ENCODE measurements at places on chromosomes 4 and X.
A peak's percentile ranks its signal among the peaks of the same experiment; 100 is the strongest.

DNA sequence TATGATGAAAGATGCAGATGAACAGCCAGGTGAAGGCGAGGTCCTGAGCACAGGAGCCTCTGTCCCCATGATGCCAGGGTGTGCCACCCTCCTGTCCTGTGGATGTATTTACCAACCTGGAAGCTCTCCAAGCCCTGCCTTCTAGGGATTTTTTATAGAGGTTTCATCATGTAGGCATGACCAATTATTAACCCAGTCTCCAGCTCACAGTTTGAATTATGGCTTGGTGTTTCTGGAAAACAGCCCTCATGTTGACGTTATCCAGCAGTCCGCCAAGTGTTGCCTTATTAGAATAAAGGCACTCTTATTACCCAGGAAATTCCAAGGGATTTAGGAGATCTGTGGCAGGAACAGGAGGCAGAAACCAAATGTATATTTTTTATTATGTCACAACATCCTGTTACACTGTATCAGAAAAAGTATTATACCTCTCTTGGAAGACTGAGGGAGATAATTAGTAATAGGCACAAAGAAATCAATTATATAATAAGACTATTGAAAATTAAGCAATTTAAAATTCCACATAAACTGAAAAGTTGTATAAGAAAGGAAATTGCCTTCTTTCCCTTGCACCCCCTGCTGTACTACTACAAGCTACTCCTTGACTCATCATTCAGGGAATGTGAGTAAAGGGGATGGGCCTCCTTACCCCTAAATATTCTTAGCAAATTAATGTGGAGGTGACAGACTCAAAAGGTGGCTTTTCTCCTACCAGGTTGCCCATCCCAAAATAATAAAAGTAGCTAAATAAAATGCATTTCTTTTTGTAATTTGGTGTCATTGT, 129.6 kb downstream of the ZNF330 start:
- DNase-seq: no peak

GRCh38 chr4:152780267-152780778, 569 bp downstream of the ARFIP1 start:
- peak; percentile 59 for DNase-seq

GRCh38 chrX:49042581-49043219, 457 bp downstream of the TFE3 start:
- DNase-seq: no peak

- no peak for DNase-seq
Observed at GRCh38 chrX:23884427-23885024, 23.2 kb downstream of the APOO start.

DNA sequence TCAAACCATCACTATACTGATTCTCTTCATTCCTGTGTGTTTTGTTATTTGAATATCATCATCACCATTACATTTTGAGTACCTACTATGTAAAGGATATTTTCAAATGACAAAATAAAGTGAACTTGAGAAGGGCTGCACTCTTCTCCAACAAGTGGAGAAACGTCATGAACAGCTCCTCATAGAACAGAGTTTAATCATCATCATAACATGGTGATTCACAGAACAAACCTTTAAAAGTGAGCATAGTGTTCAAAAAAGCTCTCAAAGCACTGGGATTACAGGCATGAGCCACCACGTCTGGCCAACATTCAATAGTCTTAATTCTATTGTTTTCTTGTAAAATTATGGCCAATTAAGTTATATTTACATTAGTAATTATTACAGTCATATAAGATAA, 993.9 kb downstream of the PDHA2 start:
- no peak for DNase-seq

- DNase-seq: no peak
Observed at GRCh38 chr4:116070283-116070682, 956.9 kb upstream of the NDST4 start.

DNA sequence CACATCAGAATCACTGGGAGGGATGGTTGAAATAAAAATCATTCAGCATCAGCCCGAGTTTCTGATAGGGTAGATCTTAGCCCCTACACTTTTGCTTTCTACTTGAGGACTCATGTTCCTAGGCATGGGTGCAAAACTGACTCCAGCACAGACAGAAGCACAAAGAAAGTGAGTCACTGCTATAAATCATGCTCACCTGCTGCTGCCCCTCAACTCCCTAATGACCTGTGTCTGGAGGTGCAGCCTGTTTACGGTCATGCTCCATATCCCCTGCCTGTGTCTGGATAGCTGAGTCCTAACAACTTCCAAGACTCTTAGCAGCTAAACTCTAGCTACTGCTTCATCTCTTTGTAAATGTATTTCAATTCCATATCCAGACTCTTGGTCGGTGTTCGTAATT, 57.8 kb downstream of the ADGRA3 start:
- no peak for DNase-seq

DNA sequence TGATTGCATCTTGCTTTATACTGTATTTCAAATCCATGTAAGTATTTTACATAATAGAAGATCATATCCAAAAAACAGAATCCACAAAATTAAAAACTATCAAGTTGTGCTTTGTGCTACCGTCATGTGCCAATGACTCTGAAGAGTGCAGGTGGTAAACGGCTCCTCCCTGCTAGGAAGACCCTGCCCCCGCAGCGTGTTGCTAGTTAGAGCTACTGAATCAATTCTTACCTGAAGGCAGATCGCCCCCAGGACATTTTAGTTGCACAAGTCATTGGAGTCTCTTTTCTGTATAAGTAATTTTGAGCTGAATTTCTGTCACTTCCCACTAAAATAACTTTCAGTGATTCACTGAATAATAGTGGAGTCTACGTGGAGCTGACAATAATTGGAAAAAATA, 599.5 kb upstream of the ZFP42 start:
- DNase-seq: no peak

DNA sequence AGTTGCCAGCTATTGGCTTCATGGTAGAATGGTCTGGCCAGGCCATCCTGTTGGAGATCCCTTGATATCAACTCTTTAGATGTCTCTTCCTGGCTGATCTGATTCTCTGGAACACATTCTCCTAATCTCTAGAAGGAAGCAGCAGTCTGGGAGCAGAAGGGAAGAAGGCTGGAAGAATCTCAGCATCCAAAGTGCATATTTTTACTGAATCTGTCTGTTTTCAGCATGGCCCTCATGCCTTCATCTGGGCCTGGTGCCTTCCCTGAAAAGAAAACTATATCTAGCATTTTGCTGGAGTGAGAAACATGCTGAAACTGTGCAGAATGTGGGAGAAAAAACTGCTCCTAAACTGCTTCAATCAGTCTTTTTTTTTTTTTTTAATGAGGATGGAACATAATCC, 148.7 kb downstream of the REPS2 start:
- no peak for DNase-seq

DNA sequence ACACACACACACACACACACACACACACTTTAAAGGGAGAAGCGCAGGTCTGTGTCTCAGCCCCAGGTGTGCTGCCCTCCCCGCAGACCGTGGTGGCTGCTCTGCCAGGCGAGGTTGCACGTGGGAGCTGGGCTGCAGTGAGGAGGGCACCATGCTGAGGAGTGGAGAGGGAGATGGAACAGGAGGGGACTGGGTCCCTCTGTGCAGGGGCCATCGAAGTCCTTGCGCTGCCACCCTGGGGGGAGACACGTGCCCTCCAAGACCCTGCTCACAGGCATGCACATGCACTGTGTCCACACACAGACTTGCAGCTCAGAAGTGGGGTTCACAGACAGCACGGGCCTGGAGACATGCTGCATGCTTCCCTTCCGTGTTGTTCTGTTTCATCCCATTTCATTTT, 65.5 kb upstream of the HGFAC start:
- no peak for DNase-seq

- no peak for DNase-seq
Observed at GRCh38 chr4:11628093-11628725, 199.5 kb upstream of the HS3ST1 start.

DNA sequence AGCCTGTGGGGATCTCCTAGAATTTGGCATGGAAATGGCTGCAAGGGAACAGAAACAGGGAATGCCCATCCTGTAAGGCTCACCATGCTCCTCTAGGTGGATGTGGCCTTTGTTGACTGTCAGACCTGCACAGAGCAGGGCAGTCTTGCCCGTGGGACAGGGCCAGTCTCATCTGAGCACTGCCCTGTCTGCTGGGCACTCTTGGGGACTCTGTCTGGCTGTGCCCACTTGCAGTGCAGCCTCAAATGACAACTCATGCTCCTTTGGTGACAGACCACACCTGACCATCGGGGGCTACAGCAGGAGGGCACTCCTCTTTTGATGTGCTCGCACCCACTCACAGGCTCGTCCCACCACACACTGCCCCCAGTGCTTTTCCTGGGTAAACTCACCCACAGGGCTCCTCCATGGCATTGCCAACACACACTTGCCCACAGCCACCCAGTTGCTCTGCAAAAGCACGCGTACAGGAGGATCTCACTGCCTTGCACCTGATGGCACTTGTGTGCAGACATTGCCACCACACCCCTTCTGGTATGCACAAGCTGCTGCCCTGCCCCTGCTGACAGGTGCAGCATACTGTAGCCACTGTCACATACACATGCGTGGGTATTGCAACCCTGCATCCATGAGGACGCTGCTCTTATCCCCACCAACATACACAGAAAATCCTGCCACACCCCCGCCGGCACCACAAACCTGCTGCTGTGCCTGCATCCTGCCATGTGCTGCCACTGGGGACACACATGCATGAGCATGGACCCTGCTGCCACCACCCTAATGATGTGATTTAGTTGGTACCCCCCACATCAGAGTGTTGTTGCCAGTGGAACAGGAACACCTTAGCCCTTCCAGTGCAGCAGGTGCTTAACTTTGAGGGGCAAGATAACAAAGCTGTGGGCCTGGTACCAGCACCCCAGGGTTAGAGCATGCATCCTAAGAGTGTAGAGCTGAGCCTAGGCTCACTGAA, 100.1 kb upstream of the ARHGEF9 start:
- no peak for DNase-seq

DNA sequence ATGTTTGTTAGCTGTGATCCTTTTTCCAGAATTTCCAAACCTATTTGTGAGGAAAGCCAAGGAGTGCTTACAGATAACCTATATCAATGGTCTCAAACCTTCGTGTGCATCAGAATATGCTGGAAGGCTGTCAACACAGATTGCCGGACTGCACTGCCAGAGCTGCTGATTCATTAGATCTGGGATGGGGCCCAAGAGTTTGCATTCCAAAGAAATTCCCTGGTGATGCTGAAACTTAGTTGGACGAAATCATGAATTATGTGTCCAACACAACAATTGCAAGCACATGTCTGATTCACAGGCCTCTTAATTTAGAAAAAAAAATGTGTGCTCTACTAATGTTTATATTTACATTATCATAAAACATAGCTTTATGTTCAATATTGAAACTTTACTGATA, 544.0 kb upstream of the AMOT start:
- DNase-seq: no peak

GRCh38 chr4:58983887-58984286, 1873.7 kb upstream of the IGFBP7 start:
- DNase-seq: no peak

- DNase-seq: no peak
Observed at GRCh38 chr4:8297691-8298485, 28.3 kb downstream of the HTRA3 start.

DNA sequence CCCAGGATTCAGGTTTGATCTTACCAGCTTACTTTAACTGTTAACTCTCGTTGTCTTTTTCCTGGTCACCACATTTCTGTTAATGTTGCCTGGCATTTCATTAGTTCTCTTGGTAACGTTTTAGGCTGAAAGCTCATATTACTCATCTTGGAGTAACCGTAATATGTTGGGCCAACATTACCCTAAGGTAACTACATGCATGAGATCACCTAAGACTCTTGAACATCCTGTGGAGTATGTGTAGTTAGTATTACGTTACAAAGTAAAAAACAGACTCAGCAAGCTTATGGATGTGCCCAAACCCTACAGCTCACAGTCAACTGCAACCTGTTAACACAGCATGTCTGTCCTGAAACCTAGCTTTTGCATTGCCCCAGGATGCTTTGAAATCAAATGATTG, 203.3 kb upstream of the HS3ST1 start:
- no peak for DNase-seq

DNA sequence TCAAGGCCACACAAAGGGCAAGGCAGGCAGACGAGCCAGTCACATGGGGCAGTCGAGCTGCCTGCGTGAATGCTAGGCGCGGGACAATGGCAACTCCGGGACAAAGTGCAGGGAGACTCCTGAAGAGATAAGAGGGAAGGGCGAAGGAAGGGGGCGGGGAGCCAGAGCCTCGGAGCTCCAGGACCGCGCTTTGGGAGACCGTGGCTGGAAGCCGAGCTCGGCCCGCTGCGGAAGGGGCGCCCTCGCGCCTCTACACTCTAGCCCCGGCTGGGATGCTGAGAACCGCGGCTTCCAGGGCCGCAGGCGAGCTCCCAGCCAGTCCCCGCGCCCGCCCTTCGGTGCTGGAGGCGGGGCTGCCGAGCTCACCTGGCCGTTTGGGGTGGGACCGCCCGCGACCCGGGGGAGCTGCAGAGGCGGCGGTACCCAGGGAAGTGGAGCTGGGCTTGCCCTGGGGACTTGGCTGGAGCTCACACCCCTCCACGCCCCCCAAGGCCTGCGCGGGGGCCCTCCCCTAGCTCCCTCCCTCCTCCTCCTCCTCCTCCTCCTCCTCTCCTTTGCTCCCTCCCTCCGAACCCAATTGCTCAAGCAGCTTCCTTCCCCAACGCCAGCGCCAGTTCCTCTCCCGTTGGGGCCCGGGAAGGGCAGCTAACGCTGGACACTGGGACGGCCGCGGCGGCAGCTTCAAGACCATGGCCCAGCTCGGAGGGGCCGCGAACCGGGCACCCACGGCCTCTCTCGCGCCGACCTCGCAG, at the start of gene SOWAHD:
TSS of gene SOWAHD (plus strand) at position 610 of the 752 bp plus-strand sequence. CDS start at position 690, 80 bp downstream.
- DNase-seq: no peak

DNA sequence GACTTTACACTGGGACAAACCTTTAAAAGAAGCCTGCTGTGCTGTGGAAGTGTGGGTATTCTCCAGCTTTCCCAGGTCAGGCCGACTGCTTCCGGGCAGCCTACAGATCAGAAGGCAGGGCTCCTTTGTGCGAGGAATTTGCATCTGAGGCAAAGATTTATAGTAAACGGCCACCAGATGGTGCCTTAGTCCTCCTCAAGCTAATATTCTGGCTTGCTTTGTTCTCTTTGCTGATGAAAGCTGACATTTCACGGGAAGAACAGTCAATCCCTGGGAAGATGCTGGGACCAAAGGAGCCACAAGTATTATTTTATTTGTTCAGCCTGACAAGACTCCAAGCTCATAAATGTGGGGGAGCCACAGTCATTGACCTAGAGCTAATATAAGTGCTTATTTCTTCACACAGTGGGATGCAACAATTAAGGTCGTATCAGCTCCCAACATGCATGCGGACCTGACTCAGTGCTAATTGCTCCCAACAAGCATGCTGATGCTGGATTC, 120.7 kb upstream of the TRIM2 start:
- peak; percentile 26 for DNase-seq

- DNase-seq: no peak
Observed at GRCh38 chrX:111375747-111376146, 36.2 kb downstream of the DCX start.

DNA sequence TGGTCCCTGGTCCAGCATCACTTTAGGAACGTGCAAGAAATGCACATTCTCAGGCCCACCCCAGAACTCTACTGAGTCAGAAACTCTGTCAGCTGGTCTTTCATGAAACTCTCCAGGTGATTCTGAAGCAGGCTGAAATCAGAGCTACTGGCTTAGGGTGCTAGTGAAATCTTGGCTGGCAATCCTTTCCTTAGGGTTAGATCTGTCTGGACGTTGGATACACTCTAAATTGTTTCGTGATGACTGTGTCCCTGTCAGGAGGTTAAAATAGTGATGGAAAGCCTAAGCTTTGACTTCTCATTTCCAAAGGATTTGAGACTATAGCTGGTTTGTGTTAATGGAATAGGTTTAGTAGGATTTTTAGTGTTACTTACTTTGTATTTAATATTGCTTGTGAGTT, 99.1 kb downstream of the ARHGAP10 start:
- no peak for DNase-seq

- no peak for DNase-seq
Observed at GRCh38 chrX:123277347-123277746, 93.3 kb downstream of the GRIA3 start.

- no peak for DNase-seq
Observed at GRCh38 chr4:70808151-70808550, 31.5 kb downstream of the GRSF1 start.

Measured in stimulated activated CD4-positive, alpha-beta T cell treated with anti-CD3 and anti-CD28 coated beads, Interleukin-2, amount 100 ng/mL, for 4 hours (primary cell).